Activated CD4-positive, alpha-beta T cell treated with anti-CD3 and anti-CD28 coated beads, Interleukin-2, amount 10 ng/mL, durations not matched to agents 7 days and 5 days (primary cell): ENCODE measurements at places on chromosomes 3 and 15.

- DNase-seq, result no peak
Observed at GRCh38 chr3:191761906-191762305, 300.9 kb downstream of the PYDC2 start.

DNA sequence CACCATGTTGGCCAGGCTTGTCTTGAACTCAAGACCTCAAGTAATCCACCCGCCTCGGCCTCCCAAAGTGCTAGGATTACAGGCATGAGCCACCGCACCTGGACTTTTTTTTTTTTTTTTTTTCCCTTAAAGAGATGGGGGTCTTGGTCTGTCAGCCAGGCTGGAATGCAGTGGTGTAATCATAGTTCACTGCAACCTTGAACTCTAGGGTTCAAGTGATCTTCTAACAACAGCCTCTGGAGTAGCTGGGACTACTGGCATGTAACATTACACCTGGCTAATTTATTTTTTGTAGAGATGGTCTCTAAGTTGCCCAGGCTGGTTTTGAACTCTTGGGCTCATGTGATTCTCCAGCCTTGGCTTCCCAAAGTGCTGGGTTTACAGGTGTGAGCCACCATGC, 81.6 kb downstream of the ANKRD28 start:
- no peak for DNase-seq

DNA sequence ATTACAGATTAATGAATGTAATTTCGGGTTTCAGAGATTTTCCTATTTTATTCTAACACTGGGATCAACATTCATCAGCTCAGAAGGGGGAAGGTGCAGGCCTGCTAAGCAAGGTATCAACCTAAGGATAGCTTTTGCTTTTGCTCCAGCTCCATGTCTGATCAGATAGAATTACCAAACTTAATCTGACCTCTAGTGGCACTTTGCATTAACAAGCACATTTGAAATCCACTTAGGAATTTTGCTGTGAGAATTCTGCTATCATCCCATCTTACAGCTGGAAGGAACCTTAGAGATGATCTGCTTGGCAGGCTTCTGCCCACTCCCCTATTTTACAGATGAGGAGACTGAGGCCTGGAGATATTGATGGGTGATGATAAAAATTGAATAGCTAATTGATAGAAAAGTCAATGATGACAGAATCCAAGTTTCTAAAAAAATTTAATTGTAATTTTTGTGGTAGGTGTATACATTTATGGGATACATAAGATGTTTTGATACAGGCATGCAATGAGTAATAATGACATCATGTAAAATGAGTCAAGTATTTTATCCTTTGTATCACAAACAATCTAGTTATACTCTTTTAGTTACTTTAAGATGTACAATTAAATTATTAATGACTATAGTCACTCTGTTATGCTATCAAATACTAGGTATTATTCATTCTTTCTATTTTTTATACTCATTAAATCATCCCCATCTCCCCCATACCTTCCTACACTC, 209.2 kb upstream of the ZPLD1 start:
- DNase-seq, result peak; percentile 20

- no peak for DNase-seq
Observed at GRCh38 chr15:99481113-99481950, 84.5 kb upstream of the MEF2A start.

DNA sequence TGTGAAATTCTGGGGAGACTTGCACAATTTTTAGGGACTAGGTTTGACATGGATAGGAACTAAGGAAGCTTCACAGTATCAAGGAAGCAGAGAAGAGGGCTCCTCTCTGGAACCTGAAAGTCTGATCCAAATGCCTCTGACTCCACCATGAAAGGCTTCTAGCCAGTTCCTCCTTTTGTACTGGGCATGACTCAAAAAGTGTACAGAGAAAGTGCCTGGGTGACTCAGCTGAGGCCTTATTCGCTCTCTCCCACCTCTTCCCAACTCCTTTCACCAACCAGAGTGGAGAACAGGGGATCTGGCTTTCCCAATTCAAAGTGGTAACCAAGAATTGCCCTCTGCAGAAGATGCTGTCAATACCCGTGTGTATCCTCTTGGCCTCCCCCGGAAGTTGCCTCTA, 342.9 kb upstream of the PROK2 start:
- no peak for DNase-seq

DNA sequence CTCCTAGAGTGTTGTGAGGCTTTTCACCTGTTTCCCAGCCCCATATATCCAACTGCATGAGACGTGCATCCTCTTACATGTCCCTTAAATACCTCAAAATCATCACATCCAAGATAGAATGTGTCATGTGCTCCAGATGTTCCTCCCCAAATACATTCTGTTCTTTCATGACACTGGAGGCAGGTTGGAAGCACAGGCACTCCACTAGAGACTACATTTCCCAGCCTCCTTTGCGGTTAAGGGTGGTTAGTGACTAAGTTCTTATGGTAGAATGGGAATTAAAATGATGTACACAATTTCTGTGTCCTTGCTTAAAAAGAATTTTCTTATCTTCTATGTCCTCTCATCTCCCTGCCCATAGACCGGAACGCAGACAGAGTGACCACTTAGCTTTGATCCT, 34.3 kb downstream of the TMEM40 start:
- no peak for DNase-seq

DNA sequence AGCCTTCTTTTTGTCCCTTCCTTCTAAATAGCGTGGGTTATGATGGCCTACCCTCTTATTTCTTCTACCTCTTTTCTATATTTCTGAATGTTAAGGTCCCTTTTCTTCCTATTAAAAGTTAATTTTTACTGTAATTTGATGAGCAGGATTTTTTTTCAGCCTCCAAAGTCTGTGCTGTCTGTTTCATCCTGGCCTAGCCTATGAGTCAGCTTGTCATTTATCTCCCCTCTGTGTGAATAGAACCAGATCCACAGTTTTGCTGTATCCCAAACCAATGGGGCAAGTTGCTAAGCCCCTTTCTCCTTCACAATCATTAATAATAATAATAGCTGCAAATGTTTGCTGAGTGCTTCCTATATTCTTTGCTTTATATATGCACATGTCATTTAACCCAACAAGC, 18.1 kb upstream of the C3orf38 start:
- no peak for DNase-seq

- no peak for DNase-seq
Observed at GRCh38 chr3:5218815-5219214, 31.3 kb downstream of the EDEM1 start.
